NCI-H1694 treated with DMSO at 0.1 percent for 48 hours (cell line): ENCODE measurements at places on chromosomes 12 and 14.

DNA sequence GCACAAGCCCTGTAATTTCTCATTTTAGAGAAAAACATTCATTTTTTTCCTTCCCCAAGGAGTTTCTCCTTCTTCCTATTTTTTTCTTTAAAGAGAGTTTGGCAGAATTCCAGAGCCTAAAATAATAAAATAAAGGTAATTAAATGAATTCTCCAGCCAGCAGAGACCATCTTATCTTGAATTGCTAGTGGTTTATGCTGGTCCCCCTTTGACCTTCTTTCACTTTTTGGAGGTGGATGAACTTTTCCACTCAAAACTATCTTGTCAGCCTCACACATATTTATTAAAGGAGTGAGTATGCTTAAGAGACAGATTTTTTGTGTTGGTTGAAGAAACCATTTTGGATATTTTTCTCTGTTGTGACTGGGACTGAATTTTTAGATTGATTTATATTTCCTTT, 47.6 kb downstream of the ADIPOR2 start:
- no peak for DNase-seq

GRCh38 chr12:55385891-55386290, 14.4 kb upstream of the OR6C65 start:
- DNase-seq: no peak

DNA sequence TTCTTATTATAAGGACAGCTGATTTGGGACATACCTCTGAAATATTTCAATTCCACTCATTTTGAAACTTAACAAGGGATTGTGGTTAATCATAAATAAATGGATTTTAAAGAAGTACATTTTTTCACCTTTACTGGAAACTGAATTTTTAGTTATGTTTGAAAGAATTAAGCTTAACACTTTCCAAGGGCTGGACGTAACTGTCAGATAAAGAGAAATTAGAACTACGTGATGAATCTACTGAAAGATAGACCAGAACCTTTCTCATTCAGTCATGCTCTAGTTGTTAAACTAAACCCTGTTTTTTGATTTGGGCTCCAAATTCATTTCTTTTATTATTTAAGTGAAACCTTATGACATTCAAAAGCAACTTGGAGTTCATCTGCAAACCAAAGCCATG, 1892.1 kb upstream of the SEL1L start:
- no peak for DNase-seq

GRCh38 chr12:58766513-58766870, 153.8 kb downstream of the LRIG3 start:
- no peak for DNase-seq

DNA sequence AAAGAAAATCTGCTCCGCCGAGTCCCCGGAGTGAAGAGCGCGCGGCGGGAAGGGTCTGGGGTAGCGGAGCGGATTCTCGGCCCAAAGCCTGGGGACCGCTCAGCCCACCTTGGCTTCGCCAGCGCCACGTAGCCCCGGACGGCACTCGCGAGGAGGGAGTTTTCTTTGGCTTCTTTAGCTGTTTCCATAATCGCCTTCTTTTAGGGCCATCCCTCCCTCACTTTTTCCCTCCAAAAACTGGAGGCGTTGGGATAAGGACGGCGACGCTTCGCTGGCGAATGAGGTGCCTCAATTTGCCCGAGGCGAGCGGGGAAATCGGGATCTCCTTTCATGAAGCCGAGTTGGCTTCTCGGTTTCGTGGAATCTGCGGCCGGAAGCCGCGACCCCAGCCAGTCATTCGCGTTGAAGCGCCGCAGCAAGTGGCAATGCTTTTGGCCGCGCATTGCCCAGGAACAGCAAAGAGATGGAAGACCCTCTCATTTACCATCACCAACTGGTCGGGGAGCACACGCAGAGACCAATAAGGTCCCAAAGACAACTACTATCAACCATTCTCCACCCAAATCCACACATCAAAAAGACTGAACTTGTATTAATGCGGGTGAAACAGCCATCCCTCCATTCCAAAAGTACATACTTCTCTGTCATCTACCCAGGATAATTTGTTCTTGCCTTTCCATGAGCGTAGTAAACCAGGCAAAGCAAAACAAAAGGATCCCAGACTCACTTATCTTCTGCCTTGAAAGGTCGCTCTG, 8.4 kb upstream of the SIX1 start:
- DNase-seq: no peak

- peak; percentile 75 for DNase-seq
Measured at GRCh38 chr12:119868992-119869391, 8.1 kb downstream of the CIT start.

GRCh38 chr12:113468365-113469223, 3.1 kb downstream of the LHX5 start:
- DNase-seq: no peak

DNA sequence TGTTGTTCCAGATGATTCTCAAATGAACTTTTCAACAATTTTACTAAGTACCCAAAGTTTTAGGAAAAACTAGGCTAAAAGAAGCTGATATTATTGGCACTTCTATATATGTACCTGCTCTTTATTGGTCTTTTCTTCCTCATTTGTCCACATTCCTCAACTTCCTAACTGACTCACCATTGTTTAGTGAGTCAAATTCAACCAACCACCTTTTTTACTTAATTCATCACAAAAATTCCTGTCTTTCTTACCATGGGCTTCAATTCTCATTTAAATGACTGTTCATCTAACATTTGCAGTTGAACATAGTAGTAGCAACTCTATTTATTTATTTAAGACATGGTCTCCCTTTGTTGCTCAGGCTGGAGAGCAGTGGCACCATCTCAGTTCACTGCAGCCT, 47.6 kb upstream of the SLC2A13 start:
- no peak for DNase-seq

GRCh38 chr14:91405724-91406435, 11.7 kb downstream of the CCDC88C start:
- no peak for DNase-seq

DNA sequence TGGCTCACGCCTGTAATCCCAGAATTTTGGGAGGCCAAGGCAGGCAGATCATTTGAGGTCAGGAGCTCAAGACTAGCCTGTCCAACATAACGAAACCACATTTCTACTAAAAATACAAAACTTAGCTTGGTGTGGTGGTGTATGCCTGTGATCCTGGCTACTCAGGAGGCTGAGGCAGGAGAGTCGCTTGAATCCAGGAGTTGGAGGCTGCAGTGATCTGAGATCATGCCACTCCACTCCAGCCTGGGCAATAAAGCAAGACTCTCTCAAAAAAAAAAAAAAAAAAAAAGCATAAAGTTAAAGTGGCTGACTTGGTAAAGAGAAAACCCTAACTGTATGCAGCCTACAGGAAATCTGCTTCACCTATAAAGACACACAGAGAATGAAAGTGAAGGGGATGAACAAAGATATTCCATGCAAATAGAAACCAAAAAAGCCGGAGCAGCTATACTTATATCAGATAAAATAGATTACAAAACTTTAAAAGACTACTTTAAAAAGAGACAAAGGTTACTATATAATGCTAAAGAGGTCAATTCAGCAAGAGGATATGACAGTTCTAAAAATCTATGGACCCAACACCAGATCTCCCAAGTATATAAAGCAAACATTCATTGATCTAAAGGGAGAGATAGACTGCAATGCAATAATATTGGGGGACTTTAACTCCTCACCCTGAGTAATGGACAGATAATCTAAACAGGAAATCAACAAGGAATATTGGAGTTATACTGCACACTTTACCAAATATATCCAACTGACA, 4.1 kb downstream of the CLEC2B start:
- no peak for DNase-seq

- DNase-seq: no peak
Measured at GRCh38 chr12:69732088-69732487, 6.6 kb upstream of the RAB3IP start.

DNA sequence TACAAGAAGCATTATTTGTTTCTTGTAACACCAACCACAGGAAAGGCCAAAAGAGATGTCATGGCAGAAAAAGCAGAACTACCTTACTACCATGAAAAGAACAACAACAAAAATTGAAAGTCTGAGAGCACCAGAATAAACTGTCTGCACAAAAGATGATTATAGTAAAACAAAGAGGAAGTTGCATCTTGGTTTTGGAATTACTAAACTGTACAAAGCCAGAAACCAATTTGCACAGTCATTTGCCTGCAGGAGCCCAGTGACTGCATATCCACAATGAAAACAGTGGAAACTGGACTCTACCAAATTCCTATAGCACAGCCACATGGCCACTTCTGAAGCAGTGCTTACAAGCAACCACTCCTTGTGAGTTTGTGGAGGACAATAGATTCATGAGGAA, 276.2 kb downstream of the SSPN start:
- DNase-seq: no peak
